ENCODE measurements at places on chromosomes 1 and 21.
A peak's percentile ranks its signal among the peaks of the same experiment; 100 is the strongest.

DNA sequence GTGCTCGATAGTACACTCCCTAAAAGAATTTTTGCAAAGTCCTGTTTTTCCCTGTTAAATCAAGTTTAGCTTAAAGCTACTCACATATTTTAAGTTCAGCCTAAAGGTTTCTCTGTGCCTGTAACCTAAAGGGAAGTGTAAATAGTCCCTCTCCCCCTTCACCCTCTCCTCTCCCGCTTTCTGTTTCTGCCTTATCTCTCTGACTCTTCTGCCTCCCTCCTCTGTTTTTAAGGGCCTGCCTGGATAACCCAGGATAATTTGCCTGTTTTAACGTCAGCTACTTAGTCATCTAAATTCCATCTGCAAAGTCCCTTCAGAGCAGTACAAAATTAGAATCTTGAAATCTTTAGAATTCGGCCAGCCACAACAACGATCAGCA, 92.6 kb downstream of the NID1 start:
- DNase-seq, result peak; percentile 14

DNA sequence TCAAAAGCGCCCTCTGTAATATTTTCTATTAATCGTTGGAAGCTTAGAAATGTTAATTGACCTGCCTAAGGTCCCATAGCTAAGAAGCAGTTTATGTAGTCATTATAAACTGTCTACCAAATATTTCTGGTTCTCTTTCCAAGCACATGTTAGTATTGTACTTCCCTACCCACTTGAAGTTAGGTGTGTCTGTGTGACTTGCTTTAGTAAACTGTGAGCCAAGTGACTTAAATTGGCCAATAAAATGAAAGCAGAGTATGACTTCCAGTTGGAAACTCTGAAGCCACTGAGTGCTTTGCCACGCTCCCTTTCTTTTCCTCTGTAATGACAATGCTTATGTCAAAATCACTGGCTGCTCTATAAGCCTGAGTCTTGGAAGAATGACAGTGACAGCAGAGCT, 20.6 kb upstream of the ADAMTS1 start:
- no peak for DNase-seq

- DNase-seq, result no peak
Observed at GRCh38 chr1:230173187-230173975, 106.3 kb downstream of the GALNT2 start.

GRCh38 chr1:36782085-36782484, 252.2 kb downstream of the GRIK3 start:
- no peak for DNase-seq

DNA sequence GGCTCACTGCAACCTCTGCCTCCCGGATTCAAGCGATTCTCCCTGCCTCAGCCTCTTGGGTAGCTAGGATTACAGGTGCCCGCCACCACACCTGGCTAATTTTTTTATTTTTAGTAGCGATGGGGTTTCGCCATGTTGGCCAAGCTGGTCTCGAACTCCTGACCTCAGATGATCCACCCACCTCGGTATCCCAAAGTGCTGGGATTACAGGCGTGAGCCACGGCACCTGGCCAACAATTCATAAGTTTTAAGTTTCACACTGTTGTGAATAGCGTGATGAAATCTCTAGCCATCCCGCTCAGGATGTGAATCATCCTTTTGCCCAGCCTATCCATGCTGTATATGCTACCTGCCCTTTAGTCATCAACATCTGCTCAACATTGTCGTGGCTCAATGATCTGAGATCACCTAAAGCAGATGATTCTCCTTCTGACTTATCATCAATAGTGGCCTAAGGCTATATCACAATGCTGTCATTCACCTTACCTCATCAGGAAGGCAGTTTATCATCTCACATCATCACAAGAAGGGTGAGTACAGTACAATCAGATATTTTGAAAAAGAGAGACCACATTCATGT, 2.6 kb downstream of the PFDN2 start:
- DNase-seq, result no peak

DNA sequence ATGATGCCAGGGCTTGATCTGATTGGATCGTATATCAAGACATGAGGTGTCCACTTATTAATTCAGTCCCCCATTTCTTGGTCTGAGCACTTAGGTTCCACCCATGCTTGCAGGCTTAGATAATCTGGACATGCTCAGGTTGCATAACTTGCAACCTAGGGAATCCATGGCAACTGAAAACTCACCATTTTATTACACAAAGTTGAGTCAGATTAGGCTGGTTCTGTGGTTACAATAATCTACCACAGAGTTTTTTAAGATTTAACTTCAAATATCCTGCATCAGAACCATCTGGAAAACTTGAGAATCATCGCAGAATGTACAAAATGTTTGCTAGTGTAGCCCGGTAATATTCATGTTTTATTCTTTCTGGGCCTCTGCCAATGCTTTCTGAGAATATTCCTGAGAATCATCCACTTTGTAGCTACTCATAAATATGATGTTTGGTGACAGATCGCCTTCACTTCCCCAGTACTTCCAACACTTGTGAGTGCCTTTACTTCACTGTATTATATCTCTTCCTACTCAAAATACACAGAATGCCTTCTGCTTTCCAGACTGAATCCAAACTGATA, 707.2 kb upstream of the ADAMTS5 start:
- DNase-seq, result no peak

DNA sequence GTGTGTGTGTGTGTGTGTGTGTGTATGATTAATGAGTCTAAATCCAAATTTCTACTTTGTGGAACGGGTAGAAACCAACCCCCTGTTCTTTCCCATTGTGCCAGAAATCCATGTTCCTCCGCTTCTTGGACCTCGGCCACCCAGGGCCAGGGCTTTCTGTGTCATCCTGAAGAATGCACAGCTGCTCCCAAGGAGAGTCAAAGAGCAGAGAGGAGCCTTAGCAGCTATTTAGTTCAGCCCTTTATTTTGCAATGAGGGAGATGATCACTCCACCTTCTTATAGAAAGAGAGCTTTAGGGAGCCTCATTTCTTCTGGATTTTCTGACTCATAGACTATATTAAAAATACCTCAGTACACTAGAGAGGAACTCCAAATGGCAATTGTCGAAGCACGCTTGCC, 489.3 kb upstream of the VAMP3 start:
- no peak for DNase-seq

DNA sequence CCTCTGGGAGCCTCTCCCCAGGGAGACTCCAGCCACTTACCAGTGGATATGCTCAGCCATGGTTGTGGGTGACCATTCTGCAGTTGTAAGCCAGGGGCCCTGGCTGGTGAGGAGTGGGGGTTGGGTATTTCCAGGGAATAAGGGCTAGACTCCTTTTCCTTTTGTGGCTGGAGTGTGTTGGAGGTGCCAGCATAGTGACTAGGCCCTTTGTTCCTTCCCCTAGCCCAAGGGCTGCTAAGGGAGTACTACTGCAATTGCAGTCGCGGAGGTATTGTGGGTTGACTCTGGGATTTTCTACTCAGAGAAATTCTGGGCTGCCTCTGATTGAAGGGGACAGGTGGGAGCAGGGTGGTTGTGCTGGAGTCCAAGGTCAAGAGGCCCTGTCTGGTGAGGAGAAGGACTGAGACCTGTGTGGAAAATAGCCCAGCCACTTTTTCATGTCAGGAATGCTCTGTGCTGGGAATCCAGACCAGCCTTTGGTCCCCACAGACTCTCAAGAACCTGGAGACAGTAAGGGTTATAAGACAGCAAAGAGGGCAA, 43.1 kb downstream of the MROH9 start:
- DNase-seq, result no peak

DNA sequence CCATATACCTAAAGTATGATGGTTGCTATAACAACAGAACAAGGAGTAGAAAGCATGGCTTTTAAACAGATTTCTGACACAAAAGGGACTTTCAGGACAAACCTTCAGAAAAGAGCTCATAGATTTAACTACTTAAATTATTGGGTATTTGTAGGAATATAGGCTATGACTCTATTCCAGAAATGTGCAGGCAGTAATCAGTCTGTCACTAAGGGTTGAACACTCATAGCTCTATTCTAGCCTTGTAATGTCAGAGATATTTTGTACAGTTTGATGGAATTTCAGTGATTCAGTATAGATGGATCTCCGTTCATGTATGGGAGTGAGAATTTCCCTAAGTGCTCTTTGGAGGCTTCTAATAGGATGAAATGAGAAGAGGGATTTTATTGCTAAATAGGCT, 82.8 kb downstream of the EXTL2 start:
- DNase-seq, result no peak

DNA sequence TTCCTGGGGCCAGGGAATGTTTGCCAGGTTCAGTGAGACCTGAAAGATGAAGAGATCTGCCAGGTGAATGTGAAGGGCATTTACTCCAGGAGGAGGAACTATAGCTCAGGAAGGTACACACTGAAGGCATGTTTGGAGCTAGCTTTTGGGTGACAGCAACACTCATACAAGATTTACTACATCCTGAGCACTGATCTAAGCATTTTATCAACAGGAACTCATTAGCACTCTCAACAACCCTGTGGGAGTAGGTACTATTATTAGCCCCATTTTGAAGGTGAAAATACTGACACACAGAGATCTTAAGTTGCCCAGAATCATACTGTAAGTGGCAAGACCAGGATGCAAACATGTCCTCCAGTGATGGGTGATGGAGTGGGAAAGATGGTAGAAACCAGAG, 6.7 kb downstream of the GADD45A start:
- no peak for DNase-seq

- no peak for DNase-seq
Observed at GRCh38 chr1:53068314-53069099, 6.5 kb downstream of the PODN start.
